Left hindlimb (tissue), 1 donor: ENCODE measurements at places on chromosomes 16 and 17.

GRCh38 chr17:2975469-2975958 is 87.9 kb downstream of the OR1D5 start:
- DNase-seq: no peak

GRCh38 chr17:31488982-31489294 is 97.5 kb downstream of the RAB11FIP4 start:
- no peak for DNase-seq

DNA sequence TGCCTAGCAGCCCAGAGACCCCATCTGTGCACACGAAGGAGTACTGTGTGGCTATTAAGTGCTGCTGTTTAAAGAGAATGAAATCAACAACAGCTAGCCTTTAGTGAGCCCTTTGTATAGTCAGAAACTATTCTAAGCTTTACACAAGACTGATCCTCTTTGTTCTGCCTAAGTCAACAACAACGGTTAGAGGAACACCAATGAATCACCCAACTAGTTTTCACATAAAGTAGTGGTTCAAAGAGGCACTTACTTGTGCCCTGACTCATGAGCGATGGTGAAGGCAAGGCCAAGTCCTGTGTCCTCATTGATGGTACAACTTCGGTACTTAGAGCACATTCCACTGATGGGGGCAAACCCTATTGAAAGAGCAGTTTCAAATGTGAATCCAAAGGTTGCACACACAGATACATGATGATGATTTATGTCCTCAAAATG is 75.8 kb downstream of the ADAMTS18 start:
- no peak for DNase-seq

GRCh38 chr17:80109066-80109660 is 7.8 kb downstream of the GAA start:
- DNase-seq: no peak

- DNase-seq: no peak
Observed at GRCh38 chr16:81327011-81327410, 12.2 kb downstream of the GAN start.

- no peak for DNase-seq
Observed at GRCh38 chr17:14157822-14158221, 78.8 kb downstream of the CDRT15 start.

DNA sequence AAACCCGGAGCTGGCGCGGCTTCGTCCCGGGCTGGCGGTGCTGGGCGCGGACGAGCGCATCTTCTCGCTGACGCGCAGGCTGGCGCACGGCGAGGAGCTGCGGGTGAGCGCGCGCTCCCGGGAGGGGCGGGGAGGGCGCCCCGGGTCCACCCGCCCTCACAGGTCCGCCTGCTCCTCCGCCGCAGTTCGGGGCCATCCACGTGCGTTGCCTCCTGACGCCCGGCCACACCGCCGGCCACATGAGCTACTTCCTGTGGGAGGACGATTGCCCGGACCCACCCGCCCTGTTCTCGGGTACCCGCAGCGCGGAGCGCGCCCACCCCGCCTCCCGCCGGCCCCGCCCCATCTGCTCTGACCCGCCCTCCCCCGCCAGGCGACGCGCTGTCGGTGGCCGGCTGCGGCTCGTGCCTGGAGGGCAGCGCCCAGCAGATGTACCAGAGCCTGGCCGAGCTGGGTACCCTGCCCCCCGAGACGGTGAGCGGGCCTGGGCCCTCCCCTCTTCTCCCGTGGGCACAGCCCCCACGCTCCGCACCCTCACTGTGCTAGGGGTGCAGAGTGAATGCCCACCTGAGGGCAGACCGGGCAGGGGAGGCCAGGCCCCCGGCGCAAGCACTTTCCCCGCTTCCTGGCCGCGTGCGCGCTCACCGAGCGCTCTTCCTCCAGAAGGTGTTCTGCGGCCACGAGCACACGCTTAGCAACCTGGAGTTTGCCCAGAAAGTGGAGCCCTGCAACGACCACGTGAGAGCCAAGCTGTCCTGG is 1.4 kb downstream of the HAGHL start:
- peak; percentile 75 for DNase-seq

GRCh38 chr17:11251561-11252107 is 10.6 kb downstream of the SHISA6 start:
- DNase-seq: no peak

DNA sequence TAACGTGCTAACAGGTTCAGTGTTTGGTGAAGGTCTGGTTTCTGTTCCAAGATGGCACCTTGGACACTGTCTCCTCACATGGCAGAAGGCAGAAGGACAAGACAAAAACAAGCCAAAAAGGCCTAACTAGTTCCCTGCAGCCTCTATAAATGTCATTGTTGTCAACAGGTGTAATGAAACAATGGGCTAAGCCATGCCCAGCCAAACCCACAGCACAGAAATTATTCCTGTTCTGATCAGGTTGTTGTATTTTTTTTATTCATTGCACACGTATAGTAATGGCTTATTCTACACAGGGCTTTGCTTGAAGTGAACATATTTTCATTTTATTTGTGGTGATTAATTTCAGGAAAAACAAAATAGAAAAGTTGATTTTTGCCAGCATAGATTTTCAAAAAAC is 16.1 kb upstream of the NUP93 start:
- DNase-seq: no peak

DNA sequence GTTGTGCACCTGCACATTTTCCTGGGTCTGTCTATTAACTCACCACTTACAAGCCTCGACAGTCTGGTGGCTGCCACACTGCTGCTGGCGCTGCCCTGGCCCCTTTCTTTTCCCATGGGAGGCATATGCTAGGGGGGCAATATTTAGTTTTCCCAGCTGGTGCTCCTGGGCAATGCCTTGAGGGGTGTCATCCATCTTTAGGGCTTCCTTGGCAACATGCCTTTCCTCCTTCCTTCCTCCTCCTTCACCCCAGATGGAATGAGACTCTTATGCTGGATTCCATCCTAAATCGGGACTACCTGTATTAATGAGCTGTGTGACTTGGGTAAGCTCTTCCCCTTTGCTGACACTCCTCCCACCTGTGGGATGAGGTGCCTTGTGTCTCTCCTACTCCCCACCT is 64.8 kb upstream of the CDC42EP4 start:
- no peak for DNase-seq

- DNase-seq: no peak
Observed at GRCh38 chr17:78763561-78763960, 18.5 kb downstream of the CYTH1 start.

GRCh38 chr16:21186326-21186691 is 25.1 kb downstream of the ZP2 start:
- DNase-seq: no peak

DNA sequence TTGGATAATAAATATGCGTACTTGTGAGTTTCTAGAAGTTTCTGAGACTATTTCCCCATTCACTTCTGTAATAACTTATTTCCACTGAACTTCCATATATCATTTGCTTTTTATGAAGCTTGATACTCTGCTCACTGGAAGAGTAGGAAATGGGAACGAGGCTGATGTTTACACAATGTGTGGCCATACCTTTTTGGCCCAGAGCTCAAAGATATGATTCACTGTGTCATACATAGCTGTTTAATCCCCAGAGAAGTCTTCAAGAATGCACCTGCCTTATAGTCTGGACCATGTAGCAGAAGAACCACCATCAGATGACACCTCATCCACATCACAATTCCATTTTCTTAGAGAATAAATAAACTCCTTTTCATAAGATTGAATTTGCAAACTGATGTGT is 40.3 kb upstream of the TEKT3 start:
- no peak for DNase-seq

- peak; percentile 70 for DNase-seq
Observed at GRCh38 chr16:49491771-49492761, 118.5 kb downstream of the C16orf78 start.

- DNase-seq: no peak
Observed at GRCh38 chr17:55453839-55454557, 32.4 kb upstream of the MMD start.

DNA sequence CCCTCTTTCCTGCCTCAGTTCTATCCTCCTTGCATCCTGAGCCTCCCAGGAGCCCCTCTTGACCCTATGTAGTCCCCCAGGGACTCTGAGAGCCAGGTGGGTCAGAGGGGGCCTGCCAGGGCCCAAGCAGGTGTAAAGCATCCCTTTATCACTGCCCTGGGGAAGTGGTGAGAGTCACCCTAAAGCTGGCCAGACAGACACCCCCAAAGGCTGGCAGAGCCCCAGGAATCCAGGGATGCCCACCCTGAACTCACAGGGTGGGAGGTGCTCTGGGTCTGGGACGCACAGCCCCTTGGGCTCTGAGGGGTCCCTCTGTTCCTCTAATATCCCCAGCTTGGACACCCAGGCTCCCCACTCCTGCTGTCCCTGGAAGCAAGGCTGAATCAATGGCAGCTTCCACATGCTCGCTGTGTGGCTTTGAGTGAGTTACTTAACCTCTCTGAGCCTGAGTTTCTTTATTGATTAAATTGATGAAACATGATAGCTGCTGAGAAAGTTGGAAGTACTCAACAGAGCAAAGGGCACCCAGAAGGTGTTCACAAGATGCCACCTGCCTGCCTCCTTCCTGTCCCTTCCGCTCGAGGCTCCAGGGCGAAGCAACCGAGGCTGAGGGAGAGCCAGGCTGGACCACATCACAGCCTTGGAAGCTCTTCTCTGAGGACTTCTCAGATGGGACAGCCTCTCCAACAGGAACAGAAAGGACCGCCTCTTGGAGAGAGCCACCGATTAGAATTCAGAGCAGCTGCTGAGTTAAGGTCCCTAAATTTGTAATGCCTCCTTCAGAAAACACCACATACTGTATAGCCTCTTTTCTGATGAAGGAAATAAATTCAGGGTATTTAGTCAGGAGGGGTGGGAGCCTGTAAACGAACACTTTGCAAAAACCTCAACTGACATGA is 67.1 kb upstream of the DOC2B start:
- DNase-seq: peak; percentile 28

- no peak for DNase-seq
Observed at GRCh38 chr16:5010576-5011329, 23.0 kb downstream of the NAGPA start.

DNA sequence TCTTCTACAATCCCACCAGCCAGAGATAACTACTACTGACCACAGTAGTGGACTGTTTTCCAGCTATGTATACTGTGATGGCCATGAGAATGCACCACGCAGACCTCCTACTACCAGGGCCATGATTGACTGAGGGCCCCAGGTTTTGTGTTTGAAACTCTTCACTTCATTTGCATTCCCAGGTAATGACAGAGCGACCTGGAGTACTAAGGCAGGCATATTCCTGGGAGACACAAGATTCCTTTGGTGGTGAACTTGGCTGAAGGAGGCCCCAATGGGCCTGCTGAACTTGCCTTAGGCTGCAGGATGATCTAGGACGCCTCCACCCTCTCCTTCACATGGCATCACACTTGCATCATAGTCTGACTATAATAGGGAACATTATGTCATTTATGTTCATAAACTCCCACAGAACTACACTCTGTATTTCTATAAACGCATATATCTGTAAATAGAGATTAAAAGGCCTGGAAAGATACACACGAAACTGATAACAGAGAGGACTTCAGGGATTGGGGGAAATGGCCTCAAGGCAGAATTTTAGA is 30.4 kb downstream of the CLEC19A start:
- DNase-seq: no peak

GRCh38 chr16:7861891-7862582 is 529.4 kb downstream of the RBFOX1 start:
- no peak for DNase-seq

DNA sequence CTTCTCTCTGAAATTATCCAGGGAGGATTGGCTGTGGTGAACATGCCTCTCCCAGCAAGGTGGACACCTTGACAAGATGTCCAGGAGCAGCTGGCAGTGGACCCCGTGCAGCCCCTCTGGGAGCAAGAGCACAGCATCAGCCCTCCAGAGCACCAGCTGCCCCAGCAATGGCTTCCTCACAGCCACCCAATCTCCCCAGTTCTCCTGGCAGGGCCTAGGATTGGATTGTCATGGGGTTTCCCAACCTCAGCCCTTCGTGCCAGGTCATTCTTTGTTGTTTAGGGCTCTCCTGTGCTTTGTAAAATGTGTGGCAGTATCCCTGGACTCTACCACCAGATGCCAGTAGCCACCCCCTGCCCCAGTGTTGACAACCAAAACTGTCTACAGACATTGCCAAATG is 1.8 kb upstream of the KRT36 start:
- no peak for DNase-seq

- DNase-seq: no peak
Observed at GRCh38 chr17:43641416-43641815, 20.3 kb downstream of the MEOX1 start.

GRCh38 chr16:14338969-14339368 is 267.9 kb downstream of the MRTFB start:
- DNase-seq: no peak

GRCh38 chr16:81831722-81832126 is 52.6 kb downstream of the PLCG2 start:
- DNase-seq: peak; percentile 46

DNA sequence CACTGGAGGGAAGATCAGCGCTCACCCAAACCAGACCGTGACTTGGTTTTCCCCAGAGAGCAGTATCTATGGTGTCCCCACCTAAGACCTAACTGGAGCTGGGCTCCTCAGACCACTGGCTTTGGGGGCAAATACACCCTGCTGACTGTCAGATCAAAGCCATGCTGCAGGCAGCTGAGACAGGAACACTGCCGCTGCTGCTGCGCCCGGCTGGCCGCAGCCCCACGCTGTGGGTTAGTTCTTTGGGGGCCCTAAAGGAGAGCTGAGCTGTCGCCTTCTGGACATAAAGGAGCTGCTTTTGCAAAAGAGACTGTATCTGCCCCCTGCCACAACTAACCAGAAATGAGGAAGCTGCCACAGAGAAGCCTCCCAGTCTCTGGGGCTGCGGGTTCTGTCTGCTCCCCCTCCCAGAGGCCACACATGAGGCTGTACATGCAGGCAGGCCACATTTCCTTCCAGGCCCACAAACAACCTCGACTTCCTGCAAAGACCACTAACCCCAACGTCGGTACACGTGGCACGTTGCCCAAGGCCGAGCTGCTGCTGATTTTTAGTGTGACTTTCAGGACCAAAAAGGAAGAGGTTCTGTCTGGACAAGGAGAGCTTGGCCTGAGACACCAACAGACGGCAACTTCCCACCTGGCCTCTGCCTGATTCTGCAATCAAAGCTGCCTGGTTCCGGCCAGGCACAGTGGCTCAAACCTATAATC is 18.2 kb upstream of the ABR start:
- peak; percentile 85 for DNase-seq

GRCh38 chr17:17147821-17148220 is 58.3 kb downstream of the PLD6 start:
- no peak for DNase-seq

GRCh38 chr17:64783031-64783461 is 120.9 kb upstream of the SMURF2 start:
- no peak for DNase-seq

DNA sequence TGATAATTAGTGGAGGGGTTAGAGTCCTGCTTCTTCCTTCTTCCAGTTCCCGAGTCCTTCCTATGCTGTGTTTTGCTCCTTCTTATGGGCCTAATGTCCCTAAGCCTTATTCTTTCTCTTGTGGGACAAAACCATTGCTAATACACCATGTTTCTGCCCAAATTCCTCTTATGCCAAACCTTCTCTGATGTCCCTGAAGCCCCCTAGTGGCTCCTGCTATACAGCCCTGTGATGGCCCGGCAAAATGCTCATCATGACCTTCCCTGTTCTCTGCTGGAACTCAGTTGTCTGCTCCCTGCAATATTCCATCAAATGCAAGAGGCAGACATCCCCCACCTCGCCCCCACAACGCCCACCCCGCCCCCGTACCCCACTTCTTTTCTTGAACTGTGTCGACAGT is 171.6 kb downstream of the CDH11 start:
- DNase-seq: no peak

- DNase-seq: no peak
Observed at GRCh38 chr17:27558341-27558740, 72.6 kb upstream of the LGALS9 start.

- DNase-seq: peak; percentile 69
Observed at GRCh38 chr17:78442648-78443218, 64.3 kb downstream of the PGS1 start.
